Fibroblast of skin of right quadriceps (primary cell): ENCODE measurements at places on chromosomes 2 and 18.

- no peak for DNase-seq
Measured at GRCh38 chr2:35496022-35496421, 859.6 kb upstream of the CRIM1 start.

DNA sequence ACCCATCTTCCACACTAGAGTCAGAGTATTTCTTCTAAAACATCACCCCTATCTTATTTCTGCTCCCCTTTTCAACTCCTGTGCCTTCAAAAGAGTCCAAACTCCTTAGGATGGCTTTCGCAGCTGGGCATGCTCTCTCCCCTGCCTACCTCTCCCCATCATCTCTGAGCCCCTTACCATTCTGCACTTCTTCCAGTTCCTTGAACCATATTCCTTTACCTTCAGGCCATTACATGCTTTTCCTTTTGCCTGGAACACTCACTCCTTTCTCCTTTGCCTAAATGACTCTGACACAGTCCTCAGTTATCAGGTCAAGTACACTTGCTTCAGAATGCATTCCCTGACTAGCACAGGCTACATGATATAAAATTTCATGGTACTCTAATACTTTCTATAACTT is 22.4 kb downstream of the APOB start:
- DNase-seq: no peak

- no peak for DNase-seq
Measured at GRCh38 chr2:230234122-230234722, 8.7 kb downstream of the SP140 start.

DNA sequence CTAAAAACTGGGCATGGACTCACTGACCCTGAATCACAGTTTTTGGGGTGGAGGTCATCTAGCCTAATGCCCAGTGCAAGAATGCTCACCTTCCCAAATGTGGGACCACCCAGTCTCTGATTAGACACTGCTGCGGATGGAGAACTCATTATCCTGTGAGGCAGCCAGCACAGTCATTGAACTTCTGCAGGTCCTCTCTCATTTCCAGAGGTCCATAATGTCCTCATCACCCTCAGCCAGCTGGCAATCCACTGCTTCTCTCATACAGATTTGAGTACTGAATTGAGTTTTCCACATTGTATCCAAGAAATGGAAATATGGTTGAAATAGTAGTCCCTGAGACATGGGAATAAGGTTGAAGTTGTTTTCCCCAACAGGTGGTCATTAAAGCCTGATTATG is 5.0 kb upstream of the MYO5B start:
- no peak for DNase-seq

DNA sequence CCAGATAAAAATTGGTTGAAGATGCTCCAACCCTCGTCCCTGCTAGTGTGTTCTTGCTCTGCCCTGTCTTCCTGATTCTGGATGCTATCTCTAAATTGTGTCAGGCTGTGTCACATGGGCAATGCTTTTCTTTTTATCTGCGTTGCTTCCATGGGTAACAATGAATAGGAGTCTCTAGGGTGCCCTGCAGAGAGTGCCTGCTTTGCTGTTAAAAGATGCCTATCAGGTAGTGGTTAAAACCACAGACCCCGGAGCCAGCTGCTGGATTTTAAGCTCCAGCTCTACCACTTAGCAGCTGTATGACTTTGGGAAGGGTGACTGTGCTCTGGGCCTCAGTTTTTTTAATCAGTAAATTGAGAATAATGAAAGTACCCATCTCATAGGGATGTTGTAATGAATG is 340.3 kb downstream of the PLCL1 start:
- no peak for DNase-seq

DNA sequence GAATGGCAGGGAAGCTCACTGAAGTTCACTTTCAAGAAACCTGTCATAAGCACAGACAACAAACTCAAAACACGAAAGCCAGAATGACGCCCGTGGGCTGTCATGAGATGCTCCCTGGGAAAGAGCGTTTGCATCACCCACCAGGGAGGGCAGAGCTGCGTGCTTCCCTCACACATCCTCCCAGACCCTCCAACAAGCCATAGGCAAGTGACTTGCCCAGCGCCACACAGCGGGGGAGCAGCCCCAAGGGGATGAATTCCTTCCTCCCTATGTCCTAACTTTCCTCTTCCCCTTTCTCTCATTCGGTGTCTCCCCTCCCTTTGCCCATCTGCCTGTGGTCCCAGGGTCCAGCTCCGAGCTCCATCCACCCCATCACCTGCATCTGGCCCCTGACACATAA is 10.7 kb downstream of the BIN1 start:
- no peak for DNase-seq
